Amniotic stem cell (primary cell): ENCODE measurements at places on chromosomes 3 and 15.
A peak's percentile ranks its signal among the peaks of the same experiment; 100 is the strongest.

- DNase-seq: no peak
These were observed 703.2 kb upstream of the CCDC54 start for GRCh38 chr3:106673926-106674569.

- peak; percentile 63 for DNase-seq
These were observed 34.7 kb upstream of the NDUFB4 start for GRCh38 chr3:120561251-120562045.

DNA sequence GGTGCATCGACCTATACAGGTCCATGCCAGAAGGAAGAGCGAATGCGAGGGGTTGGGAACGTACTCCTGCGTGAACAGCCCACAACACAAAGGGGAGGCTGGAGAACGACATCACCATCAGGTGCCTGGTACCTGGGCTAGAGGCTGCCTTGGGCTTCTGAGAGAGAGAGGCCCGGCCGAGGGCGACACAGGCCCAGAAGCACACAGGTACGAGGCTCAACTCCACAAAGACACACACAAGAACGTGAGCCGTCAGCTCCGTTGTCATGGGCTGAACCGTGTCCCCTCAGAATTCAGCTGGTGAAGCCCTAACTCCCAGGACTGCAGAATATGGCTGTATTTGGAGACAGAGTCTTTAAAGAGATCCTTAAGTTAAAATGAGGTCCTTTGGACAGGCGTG is 134.3 kb downstream of the ATP10A start:
- DNase-seq: no peak

- no peak for DNase-seq
These were observed 19.9 kb upstream of the ABHD2 start for GRCh38 chr15:89068325-89068784.

GRCh38 chr3:16174976-16175901 is 759 bp downstream of the GALNT15 start:
- no peak for DNase-seq

DNA sequence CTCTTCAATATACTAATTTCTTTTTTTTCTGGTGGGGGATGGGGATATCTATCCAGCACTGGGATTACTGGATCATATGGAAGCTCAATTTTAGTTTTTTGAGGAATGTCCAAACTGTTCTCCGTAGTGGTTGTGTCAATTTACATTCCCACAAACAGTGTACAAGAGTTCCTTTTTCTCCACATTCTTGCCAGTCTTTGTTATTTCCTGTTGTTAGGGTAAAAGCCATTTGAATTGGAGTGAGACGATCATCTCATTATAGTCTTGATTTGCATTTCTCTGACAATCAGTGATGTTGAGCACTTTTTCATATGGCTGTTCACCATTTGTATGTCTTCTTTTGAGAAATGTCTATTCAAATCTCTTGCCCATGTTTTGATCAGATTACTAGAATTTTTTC is 12.8 kb upstream of the WDR49 start:
- no peak for DNase-seq

GRCh38 chr3:120637851-120638559 is 41.9 kb downstream of the NDUFB4 start:
- no peak for DNase-seq

- no peak for DNase-seq
These were observed 110.3 kb upstream of the KLF13 start for GRCh38 chr15:31216215-31216911.

DNA sequence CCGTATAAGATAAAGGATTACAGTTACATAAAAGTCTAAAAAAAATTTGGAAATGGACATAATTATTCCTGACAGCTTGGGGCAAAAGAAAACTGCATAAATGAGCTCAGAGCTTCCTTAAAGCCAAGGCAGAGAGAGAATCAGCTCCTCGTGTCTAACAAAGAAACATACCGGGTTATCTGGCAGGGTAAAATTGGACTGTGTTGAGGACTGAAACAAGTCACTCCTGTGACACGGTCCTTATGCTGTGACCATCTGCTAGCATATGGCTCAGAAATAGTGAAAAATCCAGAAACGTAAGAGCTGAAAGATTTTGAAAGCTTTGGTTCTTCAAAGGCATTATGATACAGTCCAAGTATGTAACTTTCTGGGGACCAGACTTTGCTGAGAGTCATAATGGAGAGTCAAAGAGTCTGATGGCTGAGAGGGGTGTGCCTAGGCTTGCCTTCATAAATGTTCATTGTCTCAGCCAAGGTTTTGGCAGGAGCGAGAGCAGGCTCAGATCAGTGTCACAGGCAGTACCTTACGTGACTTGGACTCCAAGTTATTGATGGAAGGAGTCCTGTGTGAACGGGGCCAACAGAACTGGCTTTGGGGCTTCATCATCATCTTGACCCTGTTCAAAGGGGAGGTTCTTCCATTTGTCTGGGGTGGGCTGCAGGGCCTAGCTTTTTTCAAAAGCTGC is 12.5 kb downstream of the MAP6D1 start:
- DNase-seq: no peak

DNA sequence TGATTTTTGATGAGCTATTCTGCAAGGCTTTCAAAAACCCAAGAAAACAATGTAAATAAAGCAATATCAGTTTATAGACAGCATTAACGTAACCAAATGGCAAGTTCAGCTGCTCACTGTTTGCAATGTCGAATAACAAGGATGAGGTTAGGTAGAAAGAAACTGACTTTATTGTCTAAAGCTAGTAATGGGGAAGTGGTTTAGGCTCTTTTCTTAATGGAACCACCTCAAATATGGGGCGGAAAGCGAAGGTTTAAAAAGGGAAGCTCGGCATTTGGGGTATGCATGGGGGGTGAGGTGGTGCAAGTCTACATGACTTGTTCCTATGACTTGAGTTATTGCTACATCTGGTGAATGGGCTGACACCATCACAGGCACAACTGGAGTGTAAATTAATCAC is 1060.2 kb downstream of the NSUN3 start:
- DNase-seq: no peak

- DNase-seq: peak; percentile 94
These were observed 213.7 kb downstream of the PDCD6IP start for GRCh38 chr3:34012102-34012461.

DNA sequence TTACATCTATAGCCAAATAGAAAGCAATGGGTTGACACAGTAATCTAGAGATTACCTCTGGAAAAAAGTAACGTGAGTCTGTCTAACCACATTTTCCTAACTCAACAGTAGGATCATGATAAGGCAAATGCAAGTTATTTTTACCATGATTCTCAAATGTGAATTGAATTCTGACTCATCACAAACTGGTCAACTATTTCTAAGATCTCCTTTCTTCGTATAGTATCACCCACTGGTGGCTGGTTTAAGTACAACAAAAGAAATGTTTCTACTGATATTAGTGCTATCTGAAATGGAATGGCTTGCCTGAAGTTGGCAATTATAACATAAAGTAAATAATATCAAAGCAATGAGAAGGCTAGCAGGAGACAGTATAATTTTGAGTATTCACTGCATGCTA is 102.2 kb downstream of the ABI3BP start:
- peak; percentile 44 for DNase-seq

GRCh38 chr3:49803465-49804140 is 542 bp downstream of the INKA1 start:
- DNase-seq: peak; percentile 43

GRCh38 chr3:33063651-33064051 is 33.3 kb downstream of the GLB1 start:
- DNase-seq: no peak

DNA sequence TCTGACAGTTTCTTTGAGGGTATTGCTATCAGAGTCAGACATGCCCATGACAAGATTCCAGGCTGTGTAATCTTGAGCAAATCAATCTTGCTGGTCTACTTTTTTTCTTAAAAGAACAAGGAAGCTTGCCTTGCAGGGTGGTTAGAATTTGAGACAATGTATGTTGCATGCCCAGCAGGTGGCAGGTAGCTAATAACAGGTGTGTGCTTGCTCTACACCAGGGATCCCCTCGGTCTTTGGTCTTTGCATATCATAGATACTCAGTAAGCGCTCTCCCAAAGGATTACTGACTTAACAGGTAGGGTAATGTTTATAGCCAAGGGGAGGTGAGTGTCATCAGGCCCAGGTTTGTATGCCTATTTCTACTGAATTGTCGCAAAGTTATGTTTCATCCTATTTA is 37.3 kb downstream of the CACNA1D start:
- DNase-seq: no peak

GRCh38 chr3:40179016-40179415 is 130.5 kb upstream of the EIF1B start:
- peak; percentile 63 for DNase-seq

DNA sequence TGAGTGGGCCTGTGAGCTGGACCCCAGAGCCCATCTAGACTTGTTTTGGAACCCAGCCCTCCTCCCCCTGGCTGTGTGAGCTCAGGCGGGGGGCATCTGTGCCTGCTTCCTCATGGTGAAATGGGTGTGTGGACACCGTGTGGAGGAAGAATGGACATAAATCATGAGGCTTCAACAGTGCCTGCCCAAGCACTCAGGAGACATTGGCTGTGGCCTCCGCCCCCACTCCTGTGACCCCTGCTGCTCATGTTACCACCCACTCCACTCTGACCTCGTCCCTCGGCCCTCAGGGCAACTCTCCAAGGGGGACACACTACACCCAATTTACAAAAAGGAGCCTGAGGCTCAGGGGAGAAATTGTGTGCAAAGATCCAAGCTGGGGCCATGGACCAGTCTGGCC is 16.6 kb downstream of the TPRA1 start:
- DNase-seq: no peak

GRCh38 chr15:95302206-95302605 is 1028.3 kb upstream of the NR2F2 start:
- DNase-seq: no peak

DNA sequence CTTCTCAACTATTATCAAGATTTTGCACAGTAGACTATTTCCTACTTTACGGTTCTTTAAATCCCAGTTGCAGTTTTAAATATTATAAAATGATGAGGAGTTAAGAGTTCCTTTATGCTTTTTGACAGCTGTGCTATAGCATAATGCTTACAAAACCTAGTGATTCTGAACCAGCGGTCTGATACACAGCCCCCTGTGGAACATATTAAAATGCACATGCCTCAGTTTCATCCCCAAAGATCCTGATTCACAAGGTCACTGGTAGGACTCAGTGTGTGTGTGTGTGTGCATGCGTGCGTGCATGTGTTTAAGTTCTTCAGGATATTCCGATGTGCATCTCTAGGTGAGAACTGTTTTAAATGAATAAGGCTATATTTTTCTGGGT is 330.1 kb upstream of the TPM1 start:
- DNase-seq: no peak

DNA sequence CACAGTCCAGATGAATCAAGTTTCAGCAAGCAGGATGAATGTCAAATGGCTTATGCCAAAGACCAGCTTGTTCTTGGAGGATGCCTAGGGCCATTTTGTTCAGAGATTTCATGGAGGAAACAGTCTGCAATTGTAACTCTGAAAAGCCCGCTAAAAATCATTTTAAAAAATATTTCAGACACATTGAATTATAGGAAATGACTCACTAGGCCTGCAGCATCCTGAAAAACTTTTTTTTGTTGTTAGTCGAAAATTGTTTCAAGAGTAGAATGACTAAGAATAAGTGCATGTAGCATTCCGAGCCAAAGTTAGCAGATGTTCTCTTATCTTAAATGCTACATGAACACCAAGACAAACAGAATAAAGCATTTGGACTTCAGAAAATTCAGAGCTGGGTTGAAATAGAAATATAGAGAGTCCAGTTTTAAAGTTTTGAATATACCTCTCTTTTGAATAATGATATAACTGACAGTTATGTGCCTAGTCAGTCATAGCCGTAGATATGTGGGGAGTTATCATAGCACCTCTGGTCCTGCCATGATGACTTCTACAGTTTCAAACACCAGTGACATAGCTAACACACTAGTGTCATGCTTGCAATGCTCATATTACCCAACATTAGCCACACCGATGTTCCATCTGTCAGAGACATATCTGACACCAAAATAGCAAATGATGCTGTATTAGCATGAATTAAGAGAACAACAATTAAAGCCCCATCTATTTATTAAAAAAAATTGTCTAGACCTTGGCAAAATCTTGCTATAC is 1462.8 kb upstream of the GBE1 start:
- DNase-seq: no peak

DNA sequence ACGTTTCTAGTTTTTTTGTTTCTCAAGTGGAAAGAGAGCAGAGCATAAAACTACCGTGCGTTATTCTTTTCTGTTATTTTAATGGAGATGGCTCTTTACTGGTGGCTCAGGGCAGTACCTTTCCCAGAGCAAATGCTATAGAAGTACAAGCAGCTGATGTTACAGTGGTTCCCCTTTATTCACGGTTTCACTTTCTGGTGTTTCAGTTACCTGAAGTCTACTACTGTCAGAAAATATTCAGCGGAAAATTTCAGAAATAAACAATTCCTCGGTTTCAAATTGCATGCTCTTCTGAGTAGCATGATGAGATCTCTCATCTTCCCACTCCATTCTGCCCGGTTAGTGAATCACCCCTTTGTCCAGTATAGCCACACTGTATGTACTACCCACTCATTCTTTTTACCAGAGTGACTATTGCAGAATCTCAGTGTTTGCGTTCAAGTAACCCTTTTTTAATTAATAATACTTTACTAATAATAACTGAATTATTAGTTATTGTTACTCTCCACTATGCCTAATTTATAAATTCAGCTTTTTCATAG is 597.5 kb upstream of the ROBO2 start:
- no peak for DNase-seq

DNA sequence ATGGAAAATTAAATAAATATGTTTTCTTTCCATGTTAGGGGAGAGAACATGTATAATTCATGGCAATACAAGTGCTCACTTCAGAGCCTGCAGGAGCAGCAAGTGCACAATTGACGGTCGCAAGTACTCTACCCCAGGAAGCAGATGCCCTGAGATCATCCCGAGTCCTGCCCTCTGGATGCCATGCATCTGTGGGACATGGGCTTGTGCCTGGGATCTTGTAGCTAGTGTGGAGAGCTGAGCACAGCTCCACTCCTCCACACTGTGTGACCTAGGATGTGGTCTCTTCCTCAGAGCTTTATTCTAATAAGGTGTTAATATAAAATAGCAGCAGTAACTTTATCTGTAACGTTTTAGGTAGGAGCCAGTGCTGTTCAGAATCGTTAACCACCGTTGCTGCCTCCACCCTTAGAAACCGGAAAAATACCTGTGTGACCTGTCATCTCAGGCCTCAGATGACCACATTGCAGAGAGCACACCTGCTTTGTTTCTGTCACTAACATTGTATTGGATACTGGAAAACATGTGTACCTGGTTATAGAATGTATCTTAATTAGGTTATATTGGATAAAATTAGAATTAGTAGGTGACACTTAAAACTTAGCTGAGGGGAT is 105.0 kb upstream of the GOLGA6L6 start:
- DNase-seq: no peak

GRCh38 chr3:26118165-26118564 is 328.3 kb downstream of the OXSM start:
- no peak for DNase-seq

- no peak for DNase-seq
These were observed 145.4 kb upstream of the PROK2 start for GRCh38 chr3:71930056-71930991.

DNA sequence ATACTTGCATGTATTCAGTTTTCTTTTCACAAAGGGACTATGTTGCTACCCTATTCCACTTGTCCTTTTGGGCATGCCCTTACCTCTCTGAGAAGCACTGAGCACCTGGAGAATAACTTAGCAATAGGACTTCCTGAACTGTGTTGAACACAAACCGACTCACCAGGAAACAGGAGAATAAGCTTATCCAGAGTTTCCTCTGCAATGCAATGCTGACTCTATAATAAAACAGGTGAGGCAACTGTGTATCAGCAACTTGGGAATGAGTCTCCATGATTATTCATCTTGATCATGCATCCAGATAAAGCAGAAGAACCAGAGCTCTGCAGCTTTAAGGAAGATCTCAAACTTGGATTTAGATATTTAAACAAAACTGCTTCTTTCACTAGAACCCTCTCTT is 806.5 kb downstream of the IGSF11 start:
- no peak for DNase-seq
